ENCODE measurements at places on chromosomes 12 and 14.

- DNase-seq: no peak
Observed at GRCh38 chr14:87000081-87000480, 992.9 kb downstream of the GALC start.

GRCh38 chr12:46985816-46986215 is 93.6 kb upstream of the PCED1B start:
- DNase-seq: no peak

DNA sequence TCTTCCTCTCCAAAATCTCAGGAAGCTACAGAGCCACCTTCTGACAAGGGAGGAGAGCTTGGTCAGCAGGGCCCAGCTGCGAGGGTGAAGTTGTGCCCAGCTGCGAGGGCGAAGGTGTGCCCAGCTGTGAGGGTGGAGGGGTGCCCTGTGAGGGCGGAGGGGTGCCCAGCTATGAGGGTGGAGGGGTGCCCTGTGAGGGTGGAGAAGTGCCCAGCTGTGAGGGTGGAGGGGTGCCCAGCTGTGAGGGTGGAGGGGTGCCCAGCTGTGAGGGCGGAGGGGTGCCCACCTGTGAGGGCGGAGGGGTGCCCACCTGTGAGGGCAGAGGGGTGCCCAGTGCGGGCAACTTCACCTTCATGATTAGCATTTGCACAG is 20.4 kb upstream of the TTC7B start:
- DNase-seq: no peak

DNA sequence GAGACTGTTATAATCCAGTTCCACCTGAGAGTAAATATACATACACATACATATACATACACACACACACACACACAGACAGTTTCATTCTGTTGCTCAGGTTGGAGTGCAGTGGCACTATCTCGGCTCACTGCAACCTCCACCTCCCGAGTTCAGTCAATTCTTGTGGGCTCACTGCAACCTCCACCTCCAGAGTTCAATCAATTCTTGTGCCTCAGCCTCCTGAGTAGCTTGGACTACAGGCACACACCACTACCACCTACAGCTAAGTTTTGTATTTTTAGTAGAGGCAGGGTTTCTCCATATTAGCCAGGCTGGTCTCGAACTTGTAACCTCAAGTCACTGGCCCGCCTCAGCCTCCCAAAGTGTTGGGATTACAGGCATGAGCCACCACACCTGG is 8.9 kb upstream of the PHLDA1 start:
- DNase-seq: no peak

DNA sequence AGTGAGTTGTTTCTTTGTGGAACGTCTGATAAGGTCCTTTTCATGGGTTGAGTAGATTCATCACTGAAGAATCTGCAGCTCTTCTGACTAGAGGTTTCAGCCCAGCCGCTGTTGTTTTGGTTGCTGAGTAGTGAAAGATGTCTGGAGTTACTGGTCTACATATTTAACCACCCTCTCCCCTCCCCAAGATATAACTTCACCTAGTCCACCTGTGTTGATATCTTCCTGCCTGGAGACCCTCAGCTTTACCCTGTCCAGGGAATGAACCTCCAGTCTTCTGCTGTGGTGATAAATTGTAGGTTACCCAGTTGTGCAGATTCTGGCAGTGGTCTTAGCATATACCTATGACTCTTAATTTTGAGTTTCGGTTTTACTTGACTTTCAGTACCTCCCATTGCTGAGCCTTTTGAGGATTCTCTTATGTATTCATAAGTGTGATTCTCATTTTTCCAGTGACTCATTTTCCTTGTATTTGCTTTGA is 62.9 kb downstream of the CCDC91 start:
- peak; percentile 68 for DNase-seq

GRCh38 chr12:17818931-17819330 is 271.1 kb downstream of the RERGL start:
- DNase-seq: no peak

DNA sequence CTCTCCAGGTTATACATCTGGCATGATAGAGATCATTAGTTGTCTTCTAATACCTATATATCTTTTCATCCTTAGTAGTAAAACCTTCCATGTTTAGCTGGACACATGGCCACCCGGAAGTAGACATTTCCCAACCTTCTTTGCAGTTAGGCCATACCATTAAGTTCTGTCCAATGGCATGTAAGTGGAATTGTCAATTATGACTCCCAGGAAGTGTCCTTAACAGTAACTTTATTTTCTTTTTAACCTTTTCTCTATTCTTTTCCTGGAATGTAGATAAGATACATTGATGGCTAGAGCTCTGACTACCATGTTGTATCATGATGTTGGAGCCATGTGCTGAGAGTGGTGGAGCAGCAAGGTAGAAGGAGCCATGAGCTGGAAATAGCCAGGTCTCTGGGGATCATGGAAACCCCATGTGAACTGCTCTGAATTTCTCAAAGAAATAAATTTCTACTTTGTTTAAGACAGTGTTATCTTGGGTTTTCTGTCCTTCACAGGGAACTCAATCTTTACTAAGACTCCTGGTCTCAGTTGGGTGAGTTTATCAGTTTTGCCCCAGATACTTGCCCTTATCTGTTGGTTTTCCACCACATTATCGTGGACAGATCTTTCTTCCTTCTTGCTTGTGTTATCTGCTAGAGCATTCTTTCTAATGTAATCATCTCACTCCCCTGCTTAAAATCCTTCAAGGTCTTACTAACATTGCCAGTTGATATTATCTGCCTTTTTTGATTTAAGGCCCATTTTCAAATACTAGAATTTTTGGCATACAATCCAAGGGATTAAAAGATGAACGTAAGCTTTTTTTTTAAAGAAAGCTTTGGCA is 5.1 kb upstream of the LTA4H start:
- DNase-seq: no peak

GRCh38 chr12:110312581-110313360 is 31.7 kb downstream of the ATP2A2 start:
- DNase-seq: no peak

DNA sequence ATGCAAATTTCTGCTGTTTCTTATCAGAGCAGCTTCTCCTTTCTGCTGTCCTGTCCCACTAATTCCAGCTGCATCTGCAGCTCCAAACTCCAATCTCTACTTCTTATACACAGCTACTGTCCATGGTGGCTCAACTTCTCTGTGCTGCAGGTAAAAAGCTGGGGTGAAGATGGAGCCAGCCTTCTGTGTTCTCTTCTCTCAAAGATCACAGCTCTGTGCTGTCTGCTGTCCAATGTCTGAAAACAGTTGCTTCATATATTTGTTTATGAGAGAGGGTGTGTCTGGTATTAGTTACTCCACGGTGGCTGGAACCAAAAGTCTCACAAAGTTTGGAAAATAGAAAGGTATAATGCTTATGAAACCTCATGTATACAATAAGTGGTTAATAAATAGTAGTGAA is 445.8 kb upstream of the TBX3 start:
- DNase-seq: no peak

Measured in MM.1S (cell line).